Activated CD8-positive, alpha-beta memory T cell treated with anti-CD3 and anti-CD28 coated beads for 1 hour (primary cell): ENCODE measurements at places on chromosomes 7 and 10.

- no peak for DNase-seq
Measured at GRCh38 chr10:30062582-30062981, 3.2 kb upstream of the JCAD start.

DNA sequence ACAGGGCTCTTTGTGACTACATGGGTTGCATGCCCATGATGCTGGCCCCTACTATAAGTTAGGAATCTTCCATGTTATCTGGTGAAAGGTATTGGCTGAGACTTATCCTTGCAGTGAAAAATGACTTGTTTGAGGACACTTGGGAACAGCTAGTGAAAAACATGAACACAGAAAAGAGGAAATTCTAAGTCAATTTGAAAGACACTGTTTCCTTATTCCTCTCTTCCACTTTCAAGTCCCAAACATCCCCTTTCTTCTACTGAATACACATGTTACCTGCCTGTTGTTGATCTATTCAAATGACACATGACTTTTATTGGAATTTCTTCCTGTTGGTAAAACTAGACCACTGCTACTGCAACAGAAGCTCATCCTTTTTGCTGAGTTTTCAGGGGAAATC is 29.5 kb upstream of the PRKCQ start:
- DNase-seq, result no peak

GRCh38 chr10:49275896-49276295 is 23.1 kb upstream of the C10orf71 start:
- DNase-seq, result no peak

DNA sequence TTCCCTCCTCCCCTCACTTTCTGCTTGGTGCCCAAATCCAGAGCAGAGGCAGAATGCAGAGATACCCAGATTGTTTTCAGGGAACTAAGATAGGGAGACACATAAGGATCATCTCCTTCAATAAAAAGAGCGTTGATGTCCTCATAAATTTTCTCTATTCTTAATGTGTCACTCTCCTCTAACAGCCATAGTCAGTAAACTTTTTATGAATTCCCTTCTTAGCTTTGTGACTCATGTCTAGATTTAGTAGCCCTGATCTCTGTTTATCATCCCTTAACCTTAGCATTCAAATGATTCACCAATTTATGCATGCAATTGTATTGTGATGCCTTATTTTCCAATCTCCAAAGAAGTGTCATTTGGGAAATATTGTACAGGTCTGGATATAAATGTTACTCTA is 995.5 kb upstream of the C7orf33 start:
- no peak for DNase-seq

GRCh38 chr10:100479037-100479436 is 16.2 kb downstream of the WNT8B start:
- no peak for DNase-seq

DNA sequence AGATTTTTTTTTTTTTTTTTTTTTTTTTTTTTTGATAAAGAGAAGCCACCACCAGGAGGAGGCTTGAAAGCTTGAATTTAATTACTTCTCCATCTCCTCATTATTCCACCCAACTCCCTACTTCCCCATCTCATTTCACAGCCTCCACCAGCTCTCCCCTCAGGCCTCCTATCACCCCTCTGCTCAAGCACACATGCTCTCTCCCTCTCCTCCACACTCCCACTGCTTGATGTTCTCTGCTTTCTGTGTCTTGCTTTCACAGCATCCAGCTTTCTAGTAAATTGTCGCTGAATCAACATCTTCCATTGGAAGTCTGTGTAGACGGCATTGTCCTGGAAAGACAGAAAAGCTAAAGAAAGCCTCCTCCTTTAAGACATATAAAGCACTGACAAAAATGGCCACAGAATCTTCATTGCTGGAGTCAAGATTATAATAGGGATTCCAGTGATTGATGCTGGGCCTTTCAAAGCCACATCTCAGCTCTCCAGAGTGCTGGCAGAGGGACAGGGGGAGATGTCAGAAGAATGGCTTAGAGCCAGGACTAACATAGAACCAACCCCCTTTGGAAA is 58.3 kb downstream of the DOCK4 start:
- DNase-seq, result no peak

DNA sequence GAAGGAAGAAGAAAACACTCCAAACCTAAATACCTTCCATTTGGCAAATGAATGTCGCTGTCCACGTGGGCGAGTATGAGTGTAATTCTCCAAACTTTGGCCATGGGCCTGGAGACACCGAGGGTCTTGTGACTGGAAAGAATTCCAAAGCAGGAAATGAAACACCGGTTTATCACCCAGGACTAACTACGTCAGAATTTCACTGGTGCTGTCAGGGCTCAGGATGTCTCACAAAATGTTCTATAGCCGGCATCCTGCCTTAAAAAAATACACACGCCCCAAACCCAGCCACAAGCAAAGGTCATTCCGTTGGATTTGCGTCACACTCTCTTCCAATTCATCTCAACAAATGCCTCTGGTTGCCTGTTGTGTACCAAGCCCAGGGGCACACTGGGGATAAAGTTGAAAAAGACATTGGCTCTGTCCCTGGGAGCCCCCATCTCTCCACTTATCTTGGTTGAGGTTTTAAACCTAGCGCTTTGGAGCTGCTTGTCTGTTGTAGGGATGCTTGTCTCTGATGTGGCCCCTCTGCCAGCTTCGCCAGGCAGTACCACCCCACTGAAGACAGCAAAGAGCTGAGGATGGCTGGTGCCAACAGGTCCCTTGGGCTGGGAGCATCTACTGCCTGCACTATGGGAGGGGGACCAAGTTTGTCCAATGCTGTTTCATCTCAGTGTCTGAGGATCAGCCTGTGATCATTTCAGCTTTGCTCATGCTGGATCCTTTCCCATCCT is 31.2 kb downstream of the GSTO2 start:
- DNase-seq, result no peak

GRCh38 chr7:73606801-73607691 is 17.3 kb downstream of the MLXIPL start:
- DNase-seq, result peak; percentile 59

DNA sequence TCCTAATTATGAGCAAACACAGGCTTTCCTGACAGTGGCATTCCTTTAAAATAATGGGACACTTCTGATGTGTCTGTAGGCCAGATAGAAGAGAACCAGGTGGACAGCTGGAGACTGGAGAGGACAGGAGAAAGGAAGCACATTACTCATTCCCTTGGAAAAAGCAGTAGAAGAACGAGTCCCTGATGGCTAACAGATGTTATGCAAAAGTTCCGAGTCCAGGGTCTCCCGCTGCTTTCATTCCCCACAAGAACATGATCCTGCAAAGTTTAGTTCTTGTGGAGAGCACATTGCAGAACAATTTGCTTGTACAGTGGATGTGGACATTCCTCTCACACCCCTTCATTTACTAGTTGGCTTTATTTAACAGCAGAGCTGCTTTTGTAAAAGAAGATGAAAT is 137.6 kb downstream of the GPAM start:
- DNase-seq, result no peak

DNA sequence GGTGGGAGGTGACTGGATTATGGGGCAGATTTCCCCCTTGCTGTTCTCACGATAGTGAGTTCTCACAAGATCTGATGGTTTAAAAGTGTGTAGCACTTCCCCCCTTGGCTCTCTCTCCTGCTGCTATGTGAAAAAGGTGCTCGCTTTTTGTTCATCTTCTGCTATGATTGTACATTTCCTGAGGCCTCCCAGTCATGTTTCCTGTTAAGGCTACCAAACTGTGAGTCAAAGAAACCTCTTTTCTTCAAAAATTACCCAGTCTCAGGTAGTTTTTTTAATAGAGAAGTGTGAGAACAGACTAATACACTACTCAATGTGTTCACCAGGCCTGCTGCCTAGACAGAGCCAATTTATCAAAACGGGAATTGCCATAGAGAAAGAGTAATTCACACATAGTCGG is 49.7 kb downstream of the SDHAF3 start:
- no peak for DNase-seq
